CD14-positive monocyte (primary cell): ENCODE measurements at places on chromosomes 2 and 18. TPM values are rescaled to one million over a fixed set of nuclear protein-coding genes. Genes with fewer than 3 reads are reported as not detected.

DNA sequence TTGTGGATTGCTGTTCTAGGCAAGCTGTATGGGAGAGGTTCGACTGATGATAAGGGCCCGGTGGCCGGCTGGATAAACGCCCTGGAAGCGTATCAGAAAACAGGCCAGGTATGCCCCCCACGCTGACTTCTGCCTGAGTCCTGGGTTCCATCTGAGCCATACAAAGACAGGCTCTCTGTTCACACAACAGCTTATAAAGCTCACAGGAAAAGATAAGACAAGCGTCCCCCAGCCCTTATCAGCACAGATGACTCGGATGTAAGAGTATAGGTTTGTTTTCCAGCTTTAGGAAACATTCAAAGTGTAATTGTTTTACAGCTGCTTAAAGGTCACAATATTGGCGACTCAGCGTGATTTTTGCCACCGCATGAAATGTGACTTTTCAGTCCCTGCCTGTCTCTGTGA lies 12.7 kb downstream of the CNDP2 start:
- no peak for DNase-seq

Gene GPBAR1
- 143 TPM for polyA plus RNA-seq

Gene LCT
- polyA plus RNA-seq: not detected

DNA sequence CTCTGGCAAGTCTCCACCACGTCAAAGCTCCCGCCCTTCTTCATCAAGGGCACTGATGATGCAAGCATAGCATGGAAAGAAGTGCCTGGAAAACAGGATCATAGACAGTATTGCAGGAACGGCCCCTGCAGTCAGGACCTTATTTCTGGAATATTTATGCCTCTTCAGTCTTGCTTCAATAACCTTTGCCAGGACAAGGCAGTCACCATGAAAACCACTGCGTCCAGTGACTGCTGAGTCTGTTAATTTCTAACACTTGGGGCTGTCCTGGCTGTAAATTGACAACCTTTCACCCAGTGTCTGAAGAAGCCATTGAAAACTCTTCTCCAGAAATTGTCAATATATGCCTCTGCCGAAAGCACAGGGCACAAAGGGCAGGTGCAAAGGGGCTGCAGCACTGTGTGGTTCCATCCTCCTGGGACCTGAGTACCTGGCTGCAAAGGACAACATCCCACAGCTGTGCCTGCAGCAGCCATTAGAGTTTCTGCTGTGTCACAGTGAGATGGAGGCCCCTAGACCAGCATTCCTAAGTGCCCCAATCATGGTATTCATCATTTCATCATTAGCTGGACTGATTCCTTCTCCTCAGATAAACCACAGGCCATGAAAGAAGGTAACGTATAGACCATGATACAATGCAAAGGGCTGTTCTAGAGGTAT lies 819.6 kb downstream of the RNF144A start:
- DNase-seq: no peak

DNA sequence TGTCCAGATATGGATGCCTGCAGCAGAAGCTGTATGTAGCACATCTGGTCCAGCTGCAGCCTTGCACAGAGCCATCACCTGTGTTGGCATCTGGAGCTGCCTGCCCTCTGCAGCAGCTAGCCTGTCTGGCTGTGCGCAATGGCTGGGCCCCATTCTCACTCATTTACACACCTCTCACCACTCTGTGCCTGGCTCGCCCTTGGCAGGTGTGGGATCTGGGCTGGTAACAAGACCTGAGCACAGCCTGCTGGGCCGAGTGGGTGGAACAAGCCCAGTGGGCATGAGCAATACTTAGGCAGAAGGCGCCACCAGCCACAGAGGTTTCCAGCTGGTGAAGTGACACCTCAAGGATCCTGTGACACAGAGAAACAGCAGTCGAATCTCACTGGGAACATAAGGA lies 714.1 kb downstream of the NUP35 start:
- no peak for DNase-seq

GRCh38 chr2:100285691-100286090 lies 36.6 kb downstream of the LONRF2 start:
- no peak for DNase-seq

DNA sequence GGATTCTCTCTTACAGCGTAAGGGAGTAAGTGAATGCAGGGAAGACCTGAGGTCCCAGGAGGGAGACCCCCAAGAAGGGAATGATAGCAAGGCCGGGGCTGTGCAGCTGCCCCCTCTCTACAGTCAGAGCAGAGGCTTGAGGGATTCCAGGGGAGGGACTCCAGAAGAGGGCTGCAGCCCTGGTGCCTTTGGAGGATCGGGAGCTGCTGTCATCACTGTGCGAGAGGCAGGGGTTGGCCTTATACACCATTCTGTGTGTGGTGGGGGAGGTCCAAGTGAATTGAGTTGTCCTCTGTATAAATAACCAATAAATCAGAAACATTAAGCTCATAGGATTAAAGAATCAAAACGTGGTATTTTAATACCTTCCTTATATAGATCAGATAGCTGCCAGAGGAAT lies 114.9 kb downstream of the GLI2 start:
- no peak for DNase-seq

DNA sequence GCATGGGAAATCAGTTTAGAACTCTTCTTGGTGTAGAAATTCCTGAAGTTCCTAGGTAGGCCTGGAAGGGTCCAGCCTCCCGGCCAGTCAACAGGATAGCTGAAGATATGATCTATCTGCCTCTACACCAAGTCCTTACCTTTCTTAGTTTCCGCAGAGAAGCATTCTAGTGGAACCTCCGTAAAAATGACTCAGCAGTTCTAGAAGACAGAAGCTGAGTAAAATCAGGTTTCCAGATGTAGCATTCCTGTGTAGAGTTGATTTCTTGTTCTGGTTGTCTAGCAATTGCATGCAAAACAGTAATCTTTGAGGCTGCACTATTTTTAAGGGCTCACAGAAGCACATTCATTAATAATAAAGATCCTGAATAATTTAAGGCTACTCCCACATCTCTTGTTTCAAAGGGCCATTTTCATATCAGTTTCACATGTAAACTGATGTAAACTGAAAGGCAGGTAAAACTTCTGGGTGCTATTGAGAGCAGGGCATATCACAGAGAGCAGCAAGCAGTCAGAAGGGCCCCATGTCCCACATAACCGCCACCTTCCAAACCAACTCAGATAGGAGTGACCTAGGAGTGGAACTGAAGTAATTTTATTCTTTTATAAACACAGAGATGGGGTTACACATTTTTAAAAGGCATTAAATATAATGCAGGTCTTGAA lies 3.2 kb upstream of the DYTN start:
- no peak for DNase-seq

GRCh38 chr2:216030216-216030615 lies 16.9 kb upstream of the MREG start:
- no peak for DNase-seq

DNA sequence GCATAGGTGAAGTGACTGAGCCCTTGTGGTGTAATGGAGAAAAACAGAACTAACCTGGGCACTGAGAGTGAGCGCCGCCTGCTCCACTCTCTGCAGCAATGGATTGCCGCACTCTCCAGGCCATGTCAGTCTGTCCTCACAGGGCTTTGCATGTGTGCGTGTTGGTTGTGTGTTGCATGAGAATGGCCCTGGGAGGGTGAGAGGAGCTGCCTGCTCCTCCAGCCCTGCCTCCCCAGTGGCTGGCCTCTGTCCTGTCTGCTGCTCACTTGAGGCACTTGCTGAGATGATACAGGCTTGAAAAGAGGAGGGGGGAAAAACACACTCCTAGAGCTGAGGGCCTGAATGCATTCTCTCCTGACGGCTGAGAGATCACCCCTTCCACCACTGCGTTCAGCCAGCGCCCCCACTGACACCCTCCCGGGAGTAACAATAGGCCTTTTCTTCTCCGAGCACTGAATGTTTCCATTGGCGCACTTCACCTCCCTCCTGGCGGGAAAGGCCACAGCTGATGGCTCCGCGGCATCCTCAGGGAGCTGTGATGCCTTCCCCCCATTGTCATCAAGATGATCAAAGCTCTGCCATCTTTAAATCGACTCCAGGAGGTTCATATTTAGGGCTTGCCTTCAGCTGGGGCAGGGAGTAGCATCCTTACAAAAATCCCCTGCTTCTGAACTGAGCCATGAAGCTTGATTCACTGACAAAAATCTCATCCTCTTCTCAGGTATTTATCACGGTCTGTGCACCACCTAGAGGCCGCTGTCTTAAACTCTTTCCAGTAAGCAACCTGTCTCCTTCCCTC lies 49.9 kb upstream of the DAPL1 start:
- DNase-seq: no peak

Gene SERPINB11
- not detected in 2 replicates for polyA plus RNA-seq

DNA sequence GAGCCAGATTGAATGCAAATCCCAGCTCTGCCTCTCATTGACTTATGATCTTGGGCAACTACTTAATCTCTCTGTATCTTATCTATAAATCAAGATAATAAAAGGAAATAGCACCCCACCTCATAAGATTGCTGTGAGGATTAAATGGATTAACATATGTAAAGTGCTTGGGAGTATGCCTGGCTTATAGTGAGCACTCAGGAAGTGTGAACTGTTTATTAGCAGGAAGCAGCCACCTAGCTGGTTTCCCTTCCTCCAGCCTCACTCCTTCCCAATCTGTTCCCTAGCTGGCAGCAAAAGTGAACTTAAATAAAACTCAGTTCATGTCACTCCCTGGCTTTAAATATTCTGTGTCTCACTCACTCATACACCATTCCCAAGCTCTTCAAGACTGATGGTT lies 526.6 kb upstream of the PKDCC start:
- DNase-seq: no peak

Gene THSD7B
- polyA plus RNA-seq: not detected

- no peak for DNase-seq
These were observed 72.5 kb downstream of the FAM210A start for GRCh38 chr18:13653746-13654433.

Gene SP5
- not detected for polyA plus RNA-seq

GRCh38 chr2:231692847-231693246 lies 15.5 kb upstream of the PTMA start:
- no peak for DNase-seq

Gene RPRM
- 0.09 TPM in 1 of 2 replicates, not detected in the other for polyA plus RNA-seq

- no peak for DNase-seq
These were observed 391.2 kb downstream of the CBLN2 start for GRCh38 chr18:72152935-72153334.

GRCh38 chr18:13710414-13710831 lies 15.9 kb downstream of the FAM210A start:
- no peak for DNase-seq

- DNase-seq: peak; percentile 7
These were observed 26.2 kb downstream of the MMADHC start for GRCh38 chr2:149561309-149561926.

Gene ELOA2
- not detected for polyA plus RNA-seq

Gene CRYGD
- polyA plus RNA-seq: not detected

DNA sequence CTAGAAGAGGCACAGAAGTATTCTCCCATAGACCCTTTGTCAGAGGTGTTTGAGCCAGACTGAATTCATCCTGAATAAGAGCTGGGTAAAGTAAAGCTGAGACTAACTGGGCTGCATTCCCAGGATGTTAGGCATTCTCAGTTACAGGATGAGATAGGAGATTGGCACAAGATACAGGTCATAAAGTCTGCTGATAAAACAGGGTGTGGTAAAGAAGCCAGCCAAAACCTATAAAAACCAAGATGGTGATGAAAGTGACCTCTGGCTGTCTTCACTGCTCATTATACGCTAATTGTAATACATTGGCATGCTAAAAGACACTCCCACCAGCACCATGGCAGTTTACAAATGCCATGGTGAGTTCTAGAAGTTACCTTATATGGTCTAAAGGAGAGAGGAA lies 364.9 kb upstream of the TMEFF2 start:
- no peak for DNase-seq

Gene GCKR
- polyA plus RNA-seq: not detected

DNA sequence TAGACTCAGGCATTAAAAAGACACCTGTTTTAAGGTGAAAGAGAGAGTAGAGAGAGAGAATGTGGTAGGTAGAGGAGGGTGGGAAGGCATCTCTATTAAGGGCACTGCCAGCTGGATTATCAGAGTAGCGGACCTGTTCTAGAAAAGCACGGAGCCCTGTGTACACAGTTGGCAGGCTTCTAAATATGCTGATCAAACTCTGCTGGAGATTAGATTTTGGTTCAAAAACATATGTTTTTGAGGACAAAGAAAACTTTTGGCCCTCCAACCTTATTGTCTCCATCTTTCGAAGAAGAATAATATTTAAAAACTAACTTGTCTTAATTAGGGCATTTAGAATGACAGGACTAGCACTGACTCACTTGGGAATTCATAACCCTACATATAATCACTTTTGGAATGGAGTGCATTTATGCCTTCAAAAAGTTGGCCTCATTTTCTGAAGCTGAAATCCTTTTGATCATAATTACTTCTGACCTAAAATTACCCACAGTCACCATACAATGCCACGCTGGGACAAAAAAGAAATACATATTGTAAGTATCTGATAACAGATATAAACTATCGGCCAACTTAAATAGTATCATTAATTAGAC lies 254.6 kb downstream of the MEIS1 start:
- no peak for DNase-seq

GRCh38 chr2:238963971-238964328 lies 116.1 kb downstream of the TWIST2 start:
- no peak for DNase-seq

DNA sequence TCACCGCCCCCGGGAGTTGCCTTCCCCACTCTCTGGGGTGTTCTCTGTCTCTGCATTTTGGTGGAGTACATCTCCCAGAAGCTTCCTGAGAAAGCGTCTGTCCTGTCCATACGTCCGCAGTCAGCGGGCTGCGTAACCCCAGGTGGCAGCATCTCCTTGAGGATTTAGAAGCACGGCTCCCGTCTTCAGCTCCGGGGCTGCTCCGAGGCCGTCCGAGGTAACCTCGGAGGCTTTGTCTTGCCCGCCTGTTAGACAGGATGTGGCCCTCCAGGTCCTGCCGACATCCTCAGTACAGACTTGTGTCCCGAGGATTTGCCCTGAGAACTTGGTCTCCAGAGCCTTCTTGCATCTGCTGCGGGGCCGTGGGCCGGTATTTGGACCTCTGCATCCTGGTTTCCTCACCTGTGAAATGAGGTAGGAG lies 58.4 kb downstream of the CTDP1 start:
- no peak for DNase-seq

DNA sequence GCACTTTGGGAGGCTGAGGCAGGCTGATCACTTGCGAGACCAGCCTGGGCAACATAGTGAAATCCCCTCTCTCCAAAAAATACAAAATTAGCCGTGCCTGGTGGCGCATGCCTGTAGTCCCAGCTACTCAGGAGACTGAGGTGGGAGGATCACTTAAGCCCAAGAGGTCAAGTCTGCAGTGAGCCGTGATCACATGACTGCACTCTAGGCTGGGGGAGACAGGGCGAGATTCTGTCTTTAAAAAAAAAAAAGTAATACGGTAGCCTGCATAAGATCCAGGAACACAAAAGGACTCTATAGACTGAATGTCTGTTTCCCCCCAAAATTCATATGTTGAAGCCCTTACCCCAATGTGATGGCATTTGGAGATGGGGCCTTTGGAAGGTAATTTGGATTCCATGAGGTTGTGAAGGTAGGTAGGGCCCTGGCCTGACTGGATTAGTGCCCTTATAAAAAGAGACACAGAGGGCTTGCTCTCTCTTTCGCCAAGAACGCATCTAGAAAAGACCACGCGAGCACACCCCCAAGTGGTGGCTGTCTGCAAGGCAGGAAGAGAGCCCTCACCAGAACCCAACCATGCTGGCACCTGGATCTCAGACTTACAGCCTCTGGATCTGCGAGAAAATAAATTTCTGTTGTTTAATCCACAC lies 17.0 kb downstream of the MBOAT2 start:
- no peak for DNase-seq

Gene TACR1
- not detected in 2 replicates for polyA plus RNA-seq
